ENCODE measurements at places on chromosomes 5 and 9.

DNA sequence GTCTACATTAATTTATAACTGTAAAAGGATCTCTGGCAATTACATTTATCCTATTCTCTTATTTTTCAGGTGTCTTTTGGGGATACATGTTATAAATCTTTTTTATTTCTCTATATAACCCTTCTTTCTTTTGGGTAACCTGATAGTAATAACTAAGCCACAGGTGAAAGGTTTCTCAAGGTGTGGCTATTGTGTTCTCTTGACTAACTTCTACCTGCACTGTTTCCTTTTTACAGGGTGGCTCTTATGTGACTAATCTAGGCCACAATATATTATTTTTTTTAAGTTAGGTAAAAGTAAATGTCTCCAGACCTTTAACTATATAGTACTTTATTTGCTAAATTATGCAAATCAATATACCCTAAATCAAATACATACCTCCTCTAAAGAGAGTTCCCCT, 193.2 kb downstream of the EFNA5 start:
- no peak for DNase-seq

GRCh38 chr5:103258957-103259704, 568 bp downstream of the MACIR start:
- DNase-seq = peak; percentile 18

- no peak for DNase-seq
Measured at GRCh38 chr9:76438841-76439588, 20.0 kb upstream of the GCNT1 start.

DNA sequence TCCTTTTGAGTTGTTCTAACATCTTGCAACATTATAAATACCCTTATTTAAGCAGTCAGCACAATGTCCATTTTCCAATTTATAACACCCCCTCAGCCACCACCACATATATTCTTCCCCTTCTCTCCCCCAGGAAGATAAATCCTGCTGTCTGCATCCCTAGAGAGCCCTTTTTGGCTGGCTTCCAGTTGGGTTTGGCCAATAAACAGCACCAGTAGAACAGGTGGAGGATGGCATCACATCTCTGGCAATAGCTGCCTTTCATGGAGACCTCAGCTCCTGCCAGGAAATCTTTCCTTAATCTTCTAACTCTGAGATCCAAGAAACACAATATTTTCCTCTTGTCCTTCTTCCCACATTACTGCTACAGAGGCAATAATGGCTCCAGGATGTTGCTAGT, 53.7 kb downstream of the TRIM36 start:
- DNase-seq = no peak

DNA sequence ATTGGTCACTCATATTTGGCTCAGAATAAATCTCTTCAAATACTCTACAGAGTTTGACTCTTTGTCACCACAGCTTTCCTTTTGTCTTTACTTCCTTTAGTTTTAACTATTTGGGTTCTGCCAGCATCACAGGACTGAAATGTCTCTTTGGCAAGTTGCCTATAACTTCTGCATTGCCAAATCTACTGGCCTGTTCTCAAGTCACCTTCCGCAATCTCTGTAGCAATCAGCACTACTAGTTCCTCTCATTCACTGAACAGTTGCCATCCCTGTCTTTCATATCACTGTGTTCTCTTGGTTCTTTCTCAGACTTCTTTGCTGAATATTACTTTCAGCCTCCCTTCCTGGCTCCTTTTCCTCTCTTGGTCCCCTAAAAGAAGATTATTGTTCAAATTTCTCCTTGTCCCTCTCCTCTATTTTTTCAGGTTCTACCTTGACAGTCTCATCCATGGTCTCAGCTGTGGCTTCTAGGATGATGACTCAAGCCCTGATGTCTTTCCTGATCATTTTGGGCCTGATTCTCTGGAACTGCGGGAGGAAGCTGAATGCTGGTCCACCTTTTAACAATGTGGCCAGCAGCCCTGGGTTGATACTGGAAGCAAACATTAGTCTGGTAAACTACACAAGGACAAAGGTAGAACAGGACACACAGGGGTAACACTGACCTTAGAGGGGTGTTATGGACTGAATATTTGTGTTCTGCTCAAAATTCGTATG, 44.0 kb upstream of the LIFR start:
- DNase-seq = no peak

DNA sequence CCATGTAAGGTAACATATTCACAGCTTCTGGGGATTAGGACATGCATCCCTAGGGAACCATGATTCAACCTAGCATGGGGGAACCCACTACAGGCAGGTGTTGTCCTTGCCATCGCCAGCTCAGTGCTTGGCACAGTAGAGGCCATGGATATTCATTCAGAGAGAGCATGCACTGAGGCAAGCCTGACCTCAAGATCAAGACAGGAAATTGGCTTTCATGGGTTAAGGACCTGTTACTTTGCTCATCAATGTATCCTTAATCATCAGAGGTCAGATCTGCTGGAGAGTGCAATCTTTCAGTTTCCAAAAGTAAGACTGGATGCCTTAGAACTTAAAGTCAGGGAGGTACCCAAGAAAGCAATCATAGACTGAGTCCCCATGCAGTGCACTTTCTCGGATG, 84.0 kb downstream of the KCNIP1 start:
- no peak for DNase-seq

DNA sequence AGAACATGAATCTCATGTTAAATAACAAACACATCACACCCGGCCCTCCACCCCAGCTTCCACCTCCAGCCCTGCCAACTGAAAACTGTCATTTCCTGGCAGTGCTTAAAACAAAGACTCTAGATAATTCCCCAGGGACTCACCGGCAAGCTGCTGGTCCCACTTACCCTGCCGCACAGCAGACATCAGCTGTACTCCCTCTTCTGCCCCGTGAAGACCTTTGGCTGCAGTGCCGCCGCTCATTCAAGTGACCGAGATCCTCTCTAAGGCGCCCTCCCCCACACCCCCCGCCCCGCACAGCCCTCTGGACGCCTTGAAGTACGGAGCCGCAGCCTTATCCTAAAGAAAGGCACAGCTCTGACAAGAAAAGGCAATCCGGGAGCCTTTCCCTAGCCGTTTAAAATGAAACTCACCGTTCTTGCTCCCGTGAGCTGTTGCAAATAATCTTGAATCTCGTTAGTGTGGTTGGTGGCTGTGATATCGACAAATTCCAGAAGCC, 434 bp downstream of the GLRX start:
- DNase-seq = peak; percentile 19

DNA sequence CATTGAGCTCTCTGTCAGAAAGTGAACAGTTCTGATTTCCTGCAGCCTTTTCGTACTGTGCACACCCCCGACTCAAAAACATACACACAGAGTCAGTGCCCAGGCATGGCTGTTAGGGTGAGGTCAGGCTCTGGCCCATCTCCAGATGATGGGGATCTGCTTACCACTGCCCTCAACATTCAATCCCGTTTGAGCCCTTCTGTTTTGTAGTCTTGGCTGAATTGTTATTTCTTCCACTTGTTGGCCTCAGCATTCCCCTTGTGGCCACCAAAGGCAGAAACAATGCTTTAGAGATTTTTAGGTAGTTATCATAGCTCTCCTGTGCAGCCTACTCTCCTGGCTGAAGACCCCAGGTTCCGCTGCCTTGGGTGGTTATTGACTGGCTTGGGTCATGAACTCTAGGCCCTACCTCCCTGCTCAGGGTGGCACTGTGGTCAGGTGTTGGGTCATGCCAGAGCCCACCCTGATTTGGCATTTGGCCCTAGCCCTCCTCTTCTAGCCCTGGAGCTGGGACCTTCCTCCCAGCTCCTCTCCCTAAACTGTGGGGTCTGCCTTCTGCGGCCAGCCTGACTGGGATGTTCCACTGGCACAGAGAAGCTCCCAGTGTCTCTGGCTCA, 7.8 kb upstream of the MYOZ3 start:
- DNase-seq = no peak

- no peak for DNase-seq
Measured at GRCh38 chr5:82540301-82540700, 262.1 kb upstream of the RPS23 start.

DNA sequence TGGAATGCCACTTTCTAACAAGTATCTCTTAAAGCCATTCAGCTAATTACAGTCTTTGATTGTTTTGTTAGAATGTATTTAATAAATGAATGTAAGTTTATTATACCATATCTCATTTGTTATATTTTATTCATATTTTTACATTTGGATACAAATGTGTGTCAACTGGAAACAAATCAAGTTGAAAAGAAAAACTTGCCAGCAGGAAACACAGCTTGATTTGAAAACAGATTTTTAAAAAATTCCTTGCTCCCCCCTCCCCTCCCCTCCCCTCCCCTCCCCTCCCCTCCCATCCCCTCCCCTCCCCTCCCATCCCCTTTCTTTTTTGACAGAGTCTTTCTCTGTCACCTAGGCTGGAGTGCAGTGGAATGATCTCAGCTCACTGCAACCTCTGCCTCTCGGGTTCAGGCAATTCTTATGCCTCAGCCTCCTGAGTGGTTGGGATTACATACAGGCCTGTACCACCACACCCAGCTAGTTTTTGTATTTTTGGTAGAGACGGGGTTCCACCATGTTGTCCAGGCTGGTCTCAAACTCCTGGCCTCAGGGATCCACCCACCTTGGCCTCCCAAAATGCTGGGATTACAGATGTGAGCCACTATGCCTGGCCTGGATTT, 227.6 kb downstream of the WDR70 start:
- DNase-seq = no peak

- DNase-seq = no peak
Measured at GRCh38 chr9:134224567-134225093, 60.3 kb upstream of the RNU6ATAC start.

DNA sequence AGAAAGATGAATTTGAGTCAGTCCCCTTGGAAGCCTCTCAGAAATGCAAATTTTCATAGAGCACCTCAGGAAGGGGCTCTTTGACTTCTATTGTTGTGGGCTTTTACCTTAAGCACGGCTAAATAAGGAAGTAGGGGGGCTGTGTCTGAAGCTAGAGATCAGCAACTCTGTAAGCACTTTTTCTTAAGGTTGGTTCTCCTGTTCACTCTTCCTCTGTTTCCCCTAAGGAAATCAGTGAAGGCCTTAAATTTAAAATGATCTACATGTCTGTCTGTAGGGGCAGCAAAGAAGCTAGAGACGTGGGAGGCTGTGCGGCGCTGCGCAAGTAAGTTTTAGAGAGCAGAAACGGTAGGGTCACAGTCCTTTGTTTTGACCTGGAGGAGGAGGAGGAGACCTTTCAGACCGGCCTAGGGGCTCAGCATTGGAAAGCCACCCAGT, 1.2 kb upstream of the CDC14B start:
- DNase-seq = no peak

- DNase-seq = no peak
Measured at GRCh38 chr9:3850098-3850497, 324.3 kb upstream of the RFX3 start.

Measured in NCI-H1092 (cell line).